Mesendoderm (in vitro differentiated cells): ENCODE measurements at places on chromosomes 11 and 22.
A peak's percentile ranks its signal among the peaks of the same experiment; 100 is the strongest.

GRCh38 chr11:64132191-64132771, 33.6 kb downstream of the MACROD1 start:
- no peak for DNase-seq

DNA sequence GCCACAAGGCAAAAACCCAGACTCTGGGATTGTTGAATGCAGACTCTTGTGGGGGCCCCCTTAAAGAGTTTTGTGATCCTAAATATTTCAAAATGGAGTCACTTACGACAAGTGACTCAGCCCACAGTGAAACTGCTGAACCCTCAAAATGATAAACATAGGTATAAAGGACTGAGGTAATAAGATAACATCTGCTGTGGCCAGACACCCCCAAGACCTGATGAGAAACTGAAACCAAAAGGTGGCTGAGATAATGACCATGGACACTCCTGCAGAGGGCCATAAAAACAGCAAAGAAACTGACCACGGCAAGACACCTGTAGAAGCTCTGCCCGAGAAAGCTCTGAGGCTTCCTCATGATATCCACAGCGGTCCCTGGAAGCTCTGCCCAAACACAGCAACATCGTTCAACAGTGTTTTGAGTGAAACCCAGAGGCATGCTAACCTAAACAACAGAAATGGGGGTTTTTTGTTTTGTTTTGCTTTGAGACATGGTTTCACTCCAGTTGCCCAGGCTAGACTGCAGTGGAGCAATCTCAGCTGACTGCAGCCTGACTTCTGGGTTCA, 1.6 kb upstream of the PLAAT4 start:
- DNase-seq, result no peak

DNA sequence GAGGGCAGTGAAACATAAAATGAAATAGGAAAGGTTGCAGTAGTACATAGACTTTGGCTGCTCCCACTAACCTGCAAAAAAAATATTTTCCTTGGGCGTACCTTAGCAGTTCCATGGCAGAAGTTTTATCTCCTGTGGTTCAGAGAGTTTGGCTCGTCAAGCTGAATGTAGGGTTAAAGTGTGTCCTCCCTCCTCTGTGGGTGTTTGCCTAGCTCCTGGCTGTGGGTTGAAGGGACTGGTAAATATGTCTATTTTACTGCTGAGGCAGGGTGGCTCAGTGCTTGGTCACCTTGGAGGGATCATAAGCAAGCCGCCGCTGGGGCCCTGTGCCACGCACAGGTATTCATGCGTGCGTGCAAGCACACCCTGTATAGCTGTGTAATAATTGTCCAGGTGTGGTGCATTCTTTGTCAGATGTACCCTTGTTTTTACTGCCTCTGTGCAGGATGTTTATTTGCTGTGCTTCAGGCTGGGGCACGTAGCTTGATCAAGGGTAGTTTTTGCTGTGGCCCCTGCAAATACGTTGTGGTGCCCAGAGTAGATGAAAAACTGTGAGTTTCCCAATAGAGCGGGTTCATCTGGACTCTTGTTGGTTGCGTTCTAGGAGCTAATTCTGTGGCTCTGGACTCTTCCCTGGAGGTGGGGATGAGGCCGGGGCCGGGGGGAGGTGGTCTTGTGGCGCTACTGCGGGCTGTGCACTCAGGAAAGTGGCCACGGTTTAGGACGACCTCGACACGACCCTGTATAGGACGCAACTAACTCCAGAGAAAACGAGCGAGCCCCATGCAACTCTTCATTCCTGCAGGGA, 732 bp upstream of the SORL1 start:
- no peak for DNase-seq

- no peak for DNase-seq
These were observed 299.1 kb upstream of the MTNR1B start for GRCh38 chr11:92670308-92670890.

- DNase-seq, result no peak
These were observed 18.1 kb upstream of the DKK3 start for GRCh38 chr11:12026331-12027211.

DNA sequence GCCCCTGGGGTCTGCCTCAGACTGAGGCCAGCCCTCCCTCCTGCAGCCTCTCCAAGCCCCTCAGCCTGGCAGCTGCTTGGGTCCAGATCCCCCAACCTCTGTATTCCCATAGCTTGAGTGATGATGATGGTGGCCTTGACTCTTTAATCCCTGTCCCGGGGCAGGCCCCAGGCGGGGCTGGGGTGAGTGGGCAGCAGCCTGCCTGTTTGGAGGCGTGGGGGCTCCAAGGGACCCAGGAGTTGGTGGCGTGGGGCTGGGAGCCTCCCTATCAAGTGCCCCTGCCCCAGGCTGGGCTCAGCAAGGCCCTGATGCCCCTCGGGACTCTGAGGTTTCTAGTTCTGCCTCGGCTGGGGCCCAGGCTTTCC, 22.5 kb downstream of the PPIL2 start:
- DNase-seq, result no peak

GRCh38 chr11:35003658-35004057, 87.2 kb downstream of the PDHX start:
- DNase-seq, result no peak

DNA sequence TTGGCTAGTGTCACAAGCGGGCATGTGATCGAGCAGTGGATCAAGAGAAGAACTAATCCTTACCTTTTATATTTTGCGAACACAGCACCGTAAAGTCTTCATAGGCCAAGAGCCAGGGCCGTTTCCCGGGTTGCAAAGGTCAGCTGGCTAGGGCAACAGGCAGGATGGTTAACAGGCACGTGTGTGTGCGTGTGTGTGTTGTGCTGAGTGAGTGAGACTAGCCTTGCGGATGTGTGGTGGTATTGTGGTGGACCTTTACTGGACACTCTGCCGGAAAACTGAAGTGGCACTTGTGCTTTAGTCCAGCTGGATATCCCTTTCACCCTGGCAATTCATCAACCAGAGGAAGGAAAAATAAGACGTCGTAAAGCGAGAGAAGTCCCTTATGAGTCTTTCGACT, 176.7 kb downstream of the BCR start:
- DNase-seq, result no peak

GRCh38 chr11:62981743-62982142, 3.0 kb downstream of the SLC22A6 start:
- DNase-seq, result peak; percentile 26

DNA sequence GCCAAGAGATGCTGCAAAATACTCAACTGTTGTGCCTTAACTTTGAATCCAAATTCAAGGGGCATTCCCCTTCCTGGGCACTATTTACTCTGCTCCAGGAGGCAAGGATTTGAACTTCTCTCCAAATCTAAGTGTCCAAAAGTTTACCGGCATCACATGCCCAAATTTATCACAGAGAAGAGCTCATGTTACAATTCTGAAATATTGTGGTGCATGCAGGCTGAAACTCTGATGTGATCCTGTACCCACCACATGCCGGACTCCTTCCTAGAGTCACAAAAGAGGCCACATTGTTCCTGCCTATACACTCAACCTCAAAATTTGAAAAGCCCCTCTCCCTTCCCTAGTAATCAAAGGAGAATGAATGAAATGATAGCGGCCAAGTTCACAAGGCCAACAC, 1.3 kb downstream of the TRAF6 start:
- DNase-seq, result no peak

DNA sequence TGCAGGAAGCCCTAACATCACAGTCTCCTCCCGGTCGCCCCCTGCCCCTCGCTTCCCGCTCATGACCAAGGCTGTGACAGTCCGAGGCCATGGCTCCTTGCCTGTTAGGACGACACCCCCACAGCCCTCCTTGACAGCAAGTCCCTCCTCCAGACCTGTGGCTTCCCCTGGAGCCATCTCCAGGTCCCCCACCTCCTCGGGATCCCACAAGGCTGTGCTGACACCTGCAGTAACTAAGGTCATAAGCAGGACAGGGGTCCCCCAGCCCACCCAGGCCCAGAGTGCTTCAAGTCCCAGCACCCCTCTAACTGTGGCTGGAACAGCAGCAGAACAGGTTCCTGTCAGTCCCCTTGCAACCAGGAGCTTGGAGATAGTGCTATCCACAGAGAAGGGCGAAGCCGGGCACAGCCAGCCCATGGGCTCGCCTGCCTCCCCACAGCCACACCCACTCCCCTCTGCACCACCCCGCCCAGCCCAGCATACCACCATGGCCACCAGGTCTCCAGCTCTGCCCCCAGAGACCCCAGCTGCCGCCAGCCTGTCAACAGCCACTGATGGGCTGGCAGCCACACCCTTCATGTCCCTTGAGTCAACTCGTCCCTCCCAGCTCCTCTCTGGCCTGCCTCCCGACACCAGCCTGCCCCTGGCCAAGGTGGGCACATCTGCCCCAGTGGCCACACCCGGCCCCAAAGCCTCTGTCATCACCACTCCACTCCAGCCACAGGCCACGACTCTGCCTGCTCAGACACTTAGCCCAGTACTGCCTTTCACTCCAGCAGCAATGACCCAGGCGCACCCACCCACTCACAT, 63.2 kb downstream of the OTOG start:
- no peak for DNase-seq

GRCh38 chr11:82906236-82906635, 4.7 kb downstream of the DDIAS start:
- DNase-seq, result peak; percentile 22

DNA sequence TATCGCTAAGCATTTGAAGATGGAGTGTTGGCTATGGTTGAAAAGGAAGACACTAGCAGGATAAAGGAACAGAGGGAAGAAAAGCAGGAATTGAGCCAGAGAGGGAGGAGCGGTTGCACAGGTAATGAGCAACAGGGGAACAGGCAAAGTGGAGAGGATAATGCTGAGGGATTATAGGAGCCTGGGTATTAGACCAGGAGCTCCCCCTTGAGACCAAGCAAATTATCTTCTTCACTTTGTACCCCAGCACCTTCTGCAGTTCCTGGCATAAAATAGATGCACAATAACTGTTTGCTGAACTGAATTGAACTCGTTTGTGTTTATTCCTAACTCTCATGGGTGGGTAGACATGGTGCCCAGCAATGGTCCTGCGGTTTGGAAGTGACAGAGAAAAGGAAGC, 54.6 kb upstream of the OR5P2 start:
- DNase-seq, result peak; percentile 33

DNA sequence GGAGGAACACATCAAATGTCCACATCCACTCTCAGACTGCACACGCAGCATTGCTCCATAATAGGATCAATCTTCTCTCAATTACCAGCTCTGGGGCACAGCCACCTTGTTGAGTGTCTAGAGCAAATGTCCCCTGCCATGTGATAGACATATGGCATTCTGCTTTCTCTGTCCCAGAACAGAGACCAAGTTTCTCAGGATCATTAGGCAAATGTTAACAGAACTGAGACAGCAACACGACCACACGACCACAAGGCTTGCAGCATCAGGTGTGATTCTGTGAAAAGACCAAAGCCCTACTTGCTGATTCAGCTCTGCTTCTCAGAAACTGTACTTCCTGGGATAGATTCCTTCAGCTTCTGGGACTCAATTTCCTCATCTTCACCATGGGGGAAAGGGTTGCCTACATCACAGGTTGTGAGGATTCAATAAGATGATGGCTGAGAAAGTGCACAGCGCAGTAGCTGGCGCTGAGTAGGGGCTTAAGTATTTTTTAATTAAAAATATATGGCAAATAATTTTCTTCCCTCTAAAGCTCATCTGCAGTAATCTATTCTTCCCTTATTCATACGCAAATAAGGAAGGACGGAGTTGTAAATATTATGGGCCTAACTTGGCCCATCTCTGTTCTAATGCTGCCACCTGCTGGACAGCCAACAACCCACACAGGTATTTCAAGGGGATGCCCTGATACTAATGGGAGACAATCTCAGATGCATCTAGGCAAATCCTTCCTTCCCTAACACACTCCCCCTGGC, 54.3 kb upstream of the USP47 start:
- peak; percentile 75 for DNase-seq

GRCh38 chr11:69636512-69637197, 4.3 kb upstream of the CCND1 start:
- DNase-seq, result peak; percentile 90

- DNase-seq, result no peak
These were observed 4.1 kb downstream of the WEE1 start for GRCh38 chr11:9577556-9577955.

GRCh38 chr11:75652936-75653335, 15.9 kb downstream of the MAP6 start:
- DNase-seq, result no peak

GRCh38 chr22:37804881-37805809, 2.6 kb upstream of the GCAT start:
- DNase-seq, result peak; percentile 88

DNA sequence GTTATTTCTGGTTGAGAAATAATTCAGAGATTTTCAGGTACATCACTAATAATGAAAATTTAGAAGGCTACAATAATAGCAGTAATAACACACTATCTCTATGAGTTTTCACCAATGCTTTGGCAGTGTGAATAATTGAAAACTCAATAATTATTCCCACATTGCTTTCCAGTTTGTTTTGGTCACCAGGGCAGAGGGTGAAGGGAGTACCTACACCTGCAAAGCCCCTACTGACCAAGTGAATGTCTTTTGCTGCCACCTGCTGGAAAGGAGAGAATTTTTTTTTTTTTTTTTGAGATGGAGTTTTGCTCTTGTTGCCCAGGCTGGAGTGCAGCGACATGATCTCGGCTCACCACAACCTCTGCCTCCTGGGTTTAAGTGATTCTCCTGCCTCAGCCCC, 3.2 kb downstream of the NELL1 start:
- peak; percentile 63 for DNase-seq

GRCh38 chr11:122076512-122077120, 39.4 kb downstream of the BLID start:
- DNase-seq, result no peak

DNA sequence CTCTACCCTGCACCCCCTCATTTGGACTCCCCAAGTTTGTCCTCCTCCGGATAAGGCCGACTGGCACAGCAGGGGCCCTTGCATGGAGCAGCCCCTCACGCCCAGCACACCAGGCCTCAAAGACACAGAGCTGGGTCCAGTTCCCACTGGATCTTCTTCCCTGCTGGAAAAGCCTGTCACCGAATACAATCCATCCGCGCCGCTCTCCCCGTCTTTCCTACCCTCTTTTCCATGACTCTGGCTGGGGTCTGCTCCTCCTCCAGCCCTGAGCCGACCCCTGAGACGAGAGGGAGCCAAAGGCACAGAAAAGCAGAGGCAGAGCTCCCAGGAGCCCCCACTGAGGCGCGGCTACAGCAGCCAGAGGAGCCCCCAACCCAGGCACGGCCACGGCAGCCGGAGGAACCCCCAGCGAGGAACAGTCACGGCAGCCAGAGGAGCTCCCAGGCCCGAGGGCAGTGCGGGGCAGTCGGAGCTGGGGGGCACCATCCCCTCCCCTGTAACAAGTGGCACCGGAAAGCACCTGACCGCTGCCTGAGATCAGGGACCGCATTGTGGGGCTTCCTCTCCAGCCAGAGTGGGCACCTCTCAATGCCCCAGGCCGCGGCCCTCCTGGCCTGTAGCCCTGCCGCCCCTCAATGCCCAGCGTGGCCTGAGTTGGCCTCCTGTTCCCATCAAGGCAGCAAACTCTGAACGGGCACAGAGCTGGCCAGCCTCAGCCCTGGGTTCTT, 12.0 kb downstream of the ALG12 start:
- no peak for DNase-seq

- no peak for DNase-seq
These were observed 392.3 kb downstream of the MN1 start for GRCh38 chr22:27409299-27409698.
